ENCODE measurements at places on chromosomes 6 and 20.

DNA sequence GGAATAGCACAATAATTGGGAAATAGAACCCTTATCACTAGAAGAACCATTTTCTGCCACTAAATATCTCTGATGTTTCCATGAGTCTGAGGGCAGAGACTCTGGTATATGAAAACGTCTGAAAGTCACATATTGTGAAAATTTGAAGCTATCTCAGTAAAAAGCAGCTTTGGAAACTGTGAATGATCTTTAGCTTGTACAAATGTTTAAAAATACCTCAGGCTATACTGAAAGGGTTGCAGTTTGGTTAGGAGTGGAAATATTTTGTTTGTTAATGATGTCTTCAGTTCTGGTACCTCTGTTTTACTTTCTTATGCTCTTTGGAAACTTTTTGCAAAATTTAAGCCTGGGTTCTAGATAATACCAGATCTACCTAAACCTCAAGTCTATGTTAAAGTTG, 135.0 kb downstream of the SLC16A10 start:
- no peak for DNase-seq

- no peak for DNase-seq
Observed at GRCh38 chr6:45483021-45483420, 105.3 kb upstream of the SUPT3H start.

- no peak for DNase-seq
Observed at GRCh38 chr6:35581633-35582032, 68.9 kb upstream of the TULP1 start.

GRCh38 chr6:134451529-134451928, 133.6 kb upstream of the SGK1 start:
- DNase-seq, result no peak

DNA sequence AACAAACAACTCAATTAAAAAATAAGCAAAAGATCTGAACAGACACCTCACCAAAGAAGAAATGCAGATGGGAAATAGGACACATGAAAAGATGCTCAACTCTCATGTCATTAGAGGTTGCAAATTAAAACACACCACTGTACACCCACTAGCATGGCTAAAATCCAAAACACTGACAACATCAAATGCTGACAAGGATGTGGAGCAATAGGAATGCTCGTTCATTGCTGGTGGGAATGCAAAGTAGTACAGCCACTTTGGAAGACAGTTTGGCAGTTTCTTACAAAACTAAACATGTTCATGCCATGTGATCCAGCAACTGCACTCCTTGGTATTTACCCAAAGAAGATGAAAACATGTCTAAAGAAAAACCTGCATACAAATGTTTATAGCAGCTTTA, 47.2 kb downstream of the CDK19 start:
- no peak for DNase-seq

- no peak for DNase-seq
Observed at GRCh38 chr6:150536835-150537234, 62.9 kb upstream of the PLEKHG1 start.

GRCh38 chr6:45730232-45730631, 285.4 kb downstream of the CLIC5 start:
- DNase-seq, result no peak

- DNase-seq, result no peak
Observed at GRCh38 chr6:166365806-166366205, 16.9 kb downstream of the MPC1 start.

- DNase-seq, result no peak
Observed at GRCh38 chr6:113340371-113340770, 516.8 kb upstream of the MARCKS start.

DNA sequence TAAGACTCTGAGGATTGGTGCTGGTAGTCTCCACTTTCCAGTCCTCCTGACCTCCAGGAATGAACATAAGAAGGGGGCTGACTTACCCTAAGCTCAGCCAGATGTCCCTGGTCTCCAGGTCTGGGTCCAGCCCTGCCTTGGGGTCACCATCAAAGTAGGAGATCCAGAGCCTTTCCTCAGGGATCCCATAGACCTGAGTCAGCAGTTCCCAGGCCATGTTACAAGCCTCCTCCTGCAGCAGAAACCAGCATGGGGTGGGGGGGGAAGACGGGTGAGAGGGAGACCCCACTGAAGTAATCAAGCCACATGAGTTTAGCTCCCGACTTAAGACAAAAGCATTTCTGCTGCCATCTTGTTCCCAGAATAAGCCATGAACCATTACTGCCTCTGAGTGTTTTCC, 1.8 kb downstream of the AARS2 start:
- DNase-seq, result no peak

GRCh38 chr20:48758206-48758820, 69.5 kb downstream of the PREX1 start:
- DNase-seq, result no peak

- no peak for DNase-seq
Observed at GRCh38 chr6:17032988-17033634, 68.7 kb upstream of the STMND1 start.

DNA sequence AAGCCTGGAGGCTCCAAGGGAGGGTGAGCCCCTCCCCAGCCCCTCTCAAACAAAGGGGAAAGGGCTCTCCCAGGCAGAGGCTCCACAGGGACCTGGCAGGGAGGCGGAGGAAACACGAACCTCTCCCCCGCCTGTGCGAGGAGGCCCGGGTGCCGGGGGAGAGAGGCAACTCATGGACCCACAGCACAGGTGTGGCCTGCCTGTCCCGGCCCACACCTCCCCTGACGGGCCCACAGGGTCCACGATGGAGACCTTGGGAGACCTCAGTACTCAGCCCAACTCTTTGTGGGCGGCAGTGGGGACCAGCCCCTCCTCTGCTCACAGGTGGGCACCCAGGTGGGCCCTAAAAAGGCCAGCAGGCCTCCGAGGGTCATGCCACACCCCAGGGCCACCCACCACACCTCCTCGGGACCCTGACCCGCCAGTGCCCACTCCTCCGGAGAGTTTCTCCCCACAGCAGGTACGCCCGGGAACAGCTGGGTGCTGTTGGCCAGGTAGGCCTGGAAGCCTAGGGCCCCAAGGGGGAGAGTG, 12.2 kb downstream of the LAMA5 start:
- no peak for DNase-seq

GRCh38 chr6:13396241-13396792, 68.0 kb upstream of the TBC1D7 start:
- no peak for DNase-seq
